ENCODE measurements at places on chromosomes 16 and 17.

- DNase-seq = peak; percentile 69
These were observed 15.4 kb upstream of the MYO18A start for GRCh38 chr17:29195465-29196081.

GRCh38 chr16:27231692-27232060 lies 28.4 kb downstream of the KDM8 start:
- no peak for DNase-seq

DNA sequence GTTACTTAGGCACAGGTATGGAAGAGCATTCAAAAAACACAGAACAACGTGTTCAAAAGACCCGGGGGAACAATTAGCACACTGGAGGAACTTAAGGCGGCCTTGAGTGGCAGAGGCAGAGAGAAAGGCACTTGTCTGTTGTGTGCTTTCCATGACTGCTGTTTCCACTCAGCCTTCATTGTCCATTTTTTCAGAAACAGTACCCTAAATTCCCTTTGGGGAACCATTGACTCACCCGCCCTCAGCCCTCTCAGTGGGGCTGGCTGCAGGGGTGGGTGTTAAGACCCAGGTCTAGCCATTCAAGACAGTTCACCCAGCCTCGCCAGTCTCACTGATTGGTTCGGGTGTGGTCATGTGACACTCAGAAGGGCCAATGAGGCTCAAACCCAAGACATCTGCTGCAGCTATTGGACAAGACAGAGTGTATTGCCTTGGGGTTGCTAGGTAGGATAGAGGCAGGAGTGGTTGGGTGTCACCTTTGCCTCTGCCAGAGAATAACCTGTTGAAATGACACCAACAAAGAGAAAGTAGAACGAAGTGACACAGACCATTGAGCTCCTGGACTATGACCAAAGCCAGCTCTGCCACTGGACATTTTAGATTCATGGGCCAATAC lies 19.6 kb upstream of the CEP20 start:
- peak; percentile 88 for DNase-seq

DNA sequence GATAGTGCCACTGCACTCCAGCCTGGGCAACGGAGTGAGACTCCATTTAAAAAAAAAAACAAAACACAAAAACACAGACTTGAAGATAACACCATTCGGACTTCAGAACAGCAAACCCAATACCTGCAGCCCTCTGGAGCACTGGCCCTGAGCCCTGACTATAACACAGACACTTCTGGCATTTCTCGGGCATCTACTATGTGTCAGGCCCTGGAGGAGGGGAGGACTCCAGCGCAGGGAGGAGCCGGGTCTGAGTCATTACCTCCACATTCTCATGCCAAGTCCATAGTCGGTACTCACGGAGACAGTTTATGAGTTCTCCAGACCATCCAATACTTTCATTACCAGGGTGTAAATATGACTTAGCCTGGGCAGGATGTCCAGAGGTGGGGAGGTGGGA lies 48.8 kb downstream of the PITPNM3 start:
- no peak for DNase-seq

GRCh38 chr17:49861150-49861884 lies 13.4 kb upstream of the TAC4 start:
- peak; percentile 86 for DNase-seq

Data from GM20000 (cell line).